ENCODE measurements at places on chromosomes 3 and 15. TPM values are rescaled to one million over a fixed set of nuclear protein-coding genes. Genes with fewer than 3 reads are reported as not detected.

The UACA gene
- total RNA-seq, result 24.2 TPM

The ARNT2 gene
- 8.4 TPM for total RNA-seq

The TRH gene
- not detected for total RNA-seq

The GPR176 gene
- total RNA-seq, result 80.7 TPM

The RHOV gene
- total RNA-seq, result not detected

The AGBL1 gene
- not detected for total RNA-seq

The PLCH1 gene
- total RNA-seq, result 0.30 TPM

The CDHR4 gene
- not detected for total RNA-seq

The DAPK2 gene
- 0.34 TPM for total RNA-seq

The HDC gene
- total RNA-seq, result not detected

The ARPP21 gene
- total RNA-seq, result not detected

Measured in bronchus fibroblast of lung (primary cell).